ENCODE measurements at places on chromosomes 3 and 15. TPM values are rescaled to one million over a fixed set of nuclear protein-coding genes. Genes with fewer than 3 reads are reported as not detected.

Gene CLDN18
- 0.08 TPM for total RNA-seq

Gene SCG5
- 0.67 TPM for total RNA-seq

Gene TUSC7
- total RNA-seq = not detected

Gene FAM3D
- not detected for total RNA-seq

Gene TMC3
- not detected for total RNA-seq

Gene DNAJC13
- 54.2 TPM for total RNA-seq

Gene SLC7A14
- not detected for total RNA-seq

Gene NR2E3
- 0.98 TPM for total RNA-seq

Gene CCR1
- not detected for total RNA-seq

Gene RTP1
- not detected for total RNA-seq

Gene DGKG
- total RNA-seq = 0.46 TPM

Gene XPC
- total RNA-seq = 15.1 TPM

Gene MEX3B
- 8.5 TPM for total RNA-seq

Gene CYB561D2
- 27.5 TPM for total RNA-seq

Gene GOLGA8J
- total RNA-seq = 0.44 TPM
